ENCODE measurements at places on chromosomes 7 and 10. TPM values are rescaled to one million over a fixed set of nuclear protein-coding genes. Genes with fewer than 3 reads are reported as not detected.
A peak's percentile ranks its signal among the peaks of the same experiment; 100 is the strongest.

CDNF gene
- 1.1 TPM for total RNA-seq

DNA sequence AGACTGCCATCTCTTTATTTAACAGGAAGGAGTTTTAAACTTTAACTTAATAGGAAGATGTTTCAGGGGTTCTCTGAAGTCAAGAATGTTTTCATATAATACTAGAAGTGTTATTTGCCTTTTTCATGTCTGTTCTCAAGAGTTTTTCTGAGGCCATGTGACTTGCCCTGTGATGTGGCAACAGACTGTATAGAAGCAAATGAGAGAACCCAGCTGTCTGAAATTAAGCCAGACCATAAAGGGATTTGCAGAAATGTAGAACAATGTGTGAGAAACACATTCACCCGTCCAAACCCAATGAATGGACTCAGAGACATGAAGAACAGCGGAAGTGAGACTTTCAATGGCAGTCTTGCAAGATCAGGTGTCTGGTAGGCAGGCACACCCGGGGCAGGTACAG lies 23.8 kb downstream of the MAPK8 start:
- H3K4me3 ChIP-seq: no peak overlapping the region
- DNase-seq: no peak
- H3K4me1 ChIP-seq: peaks cover 8% of the 10 kb centered on the region
- peaks cover 39% of the 10 kb centered on the region for H3K36me3 ChIP-seq
- H3K27me3 ChIP-seq: no peaks in the 10 kb centered on the region
- H3K27ac ChIP-seq: no peak overlapping the region

TUBB8 gene
- total RNA-seq: 0.68 TPM

GARIN1A gene
- total RNA-seq: 1.9 TPM

DNA sequence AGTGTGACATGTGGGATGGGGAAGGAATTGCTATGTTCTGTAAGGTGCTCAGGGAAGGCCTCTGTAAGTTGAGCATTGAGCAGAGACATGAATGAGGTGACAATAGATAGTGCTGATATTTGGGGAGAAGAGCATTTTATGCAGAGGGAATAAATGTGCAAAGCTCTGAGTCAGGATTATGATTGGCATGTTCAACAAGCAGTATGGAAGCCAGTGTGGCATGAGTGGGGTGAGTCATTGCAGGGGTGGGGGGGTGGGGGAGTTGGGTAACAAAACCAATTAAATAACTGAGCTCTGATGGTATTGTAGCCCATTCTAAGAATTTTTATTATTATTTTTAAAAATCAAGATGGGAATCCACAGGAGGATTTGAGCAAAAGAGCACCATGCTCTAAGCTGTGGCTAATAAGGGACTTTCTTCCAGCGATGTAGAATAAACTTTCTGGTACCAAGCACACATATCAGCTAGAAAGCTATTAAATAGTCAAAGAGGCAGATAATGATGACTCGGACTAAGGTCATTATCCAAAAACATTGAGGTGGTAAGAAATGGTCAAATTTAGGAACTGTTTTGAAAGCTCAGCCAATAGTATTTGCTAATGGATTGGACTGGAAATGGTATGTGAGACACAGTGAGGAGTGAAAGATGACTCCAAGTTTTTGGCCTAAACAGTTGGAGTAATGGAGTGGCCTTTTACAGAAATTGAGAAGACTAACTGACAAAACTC lies 96.4 kb downstream of the PRKG1 start:
- H3K27me3 ChIP-seq: no peaks in the 10 kb centered on the region
- no peaks in the 10 kb centered on the region for H3K36me3 ChIP-seq
- H3K4me3 ChIP-seq: no peak overlapping the region
- no peak for DNase-seq
- no peak overlapping the region for H3K27ac ChIP-seq

- H3K4me1 ChIP-seq: no peaks in the 10 kb centered on the region
- no peaks in the 10 kb centered on the region for H3K36me3 ChIP-seq
- DNase-seq: no peak
- H3K27me3 ChIP-seq: peaks cover 10% of the 10 kb centered on the region
Observed at GRCh38 chr10:120431251-120431651, 25.8 kb upstream of the PLPP4 start.

GRCh38 chr10:114278140-114278883 lies 39.3 kb downstream of the VWA2 start:
- peak overlapping the region; percentile 94 for H3K27ac ChIP-seq
- no peak overlapping the region for H3K4me3 ChIP-seq
- peaks cover 2% of the 10 kb centered on the region for H3K27me3 ChIP-seq
- H3K4me1 ChIP-seq: no peaks in the 10 kb centered on the region

DNA sequence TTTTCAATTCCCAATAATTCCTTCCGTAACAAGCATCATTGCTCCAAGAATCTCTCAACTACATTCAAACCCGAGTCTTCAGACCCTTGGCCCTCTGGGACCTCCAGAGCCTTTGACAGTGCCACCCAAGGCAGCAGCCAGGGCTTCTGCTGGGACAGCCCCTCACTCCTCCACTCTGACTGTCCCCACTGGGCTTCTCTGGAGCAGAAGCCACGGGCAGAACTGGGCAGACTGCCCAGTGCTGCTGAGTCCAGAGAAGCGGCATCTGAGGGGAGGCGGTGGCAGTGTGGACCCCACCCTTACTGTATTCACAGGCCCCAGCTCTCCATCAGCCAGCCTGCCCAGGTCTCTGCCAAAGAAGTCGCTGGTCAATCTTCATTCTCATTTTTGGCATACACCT lies 8.8 kb downstream of the CYREN start:
- H3K27ac ChIP-seq: peak overlapping the region; percentile 29
- H3K4me1 ChIP-seq: peaks cover 22% of the 10 kb centered on the region
- H3K36me3 ChIP-seq: peaks cover 69% of the 10 kb centered on the region

- no peaks in the 10 kb centered on the region for H3K27me3 ChIP-seq
- peaks cover 7% of the 10 kb centered on the region for H3K4me1 ChIP-seq
- H3K27ac ChIP-seq: no peak overlapping the region
- H3K36me3 ChIP-seq: no peaks in the 10 kb centered on the region
- no peak overlapping the region for H3K4me3 ChIP-seq
Observed at GRCh38 chr10:71710519-71710918, 9.1 kb downstream of the C10orf105 start.

DNA sequence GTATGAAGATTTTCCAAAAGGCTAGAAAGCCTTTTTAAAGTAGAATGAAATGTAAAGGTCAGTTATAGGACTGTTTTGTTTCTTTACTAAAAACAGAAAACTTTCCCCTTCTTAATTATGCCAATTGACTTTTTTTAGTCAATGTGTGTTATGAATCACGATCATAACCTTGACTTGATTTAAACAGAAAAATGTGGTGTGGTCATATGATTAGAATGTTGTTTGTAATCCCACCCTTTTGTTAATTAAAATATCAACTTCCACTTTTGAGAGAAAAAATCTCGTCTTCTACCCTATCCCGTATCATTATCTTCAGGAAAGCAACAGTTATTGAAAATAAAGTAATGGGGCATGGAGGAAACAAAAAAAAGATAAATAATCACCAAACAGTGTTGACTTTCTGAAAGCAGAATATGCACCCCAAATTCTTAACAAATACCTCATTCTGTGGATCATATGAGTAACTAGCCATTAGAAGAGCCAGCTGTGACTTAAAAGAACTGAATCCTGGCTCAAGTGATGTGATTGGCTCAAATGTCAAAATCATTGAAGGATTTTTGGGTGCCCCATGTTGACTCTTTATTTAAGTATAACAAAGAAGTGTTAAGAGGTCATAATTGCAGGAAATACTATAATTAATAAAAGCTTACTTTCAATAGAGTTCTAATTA lies 32.3 kb upstream of the SLC16A12 start:
- no peak overlapping the region for H3K4me3 ChIP-seq
- no peak overlapping the region for H3K27ac ChIP-seq
- no peaks in the 10 kb centered on the region for H3K4me1 ChIP-seq
- H3K27me3 ChIP-seq: peaks cover 17% of the 10 kb centered on the region
- no peak for DNase-seq

KLHL7 gene
- total RNA-seq: 45.6 TPM

DNA sequence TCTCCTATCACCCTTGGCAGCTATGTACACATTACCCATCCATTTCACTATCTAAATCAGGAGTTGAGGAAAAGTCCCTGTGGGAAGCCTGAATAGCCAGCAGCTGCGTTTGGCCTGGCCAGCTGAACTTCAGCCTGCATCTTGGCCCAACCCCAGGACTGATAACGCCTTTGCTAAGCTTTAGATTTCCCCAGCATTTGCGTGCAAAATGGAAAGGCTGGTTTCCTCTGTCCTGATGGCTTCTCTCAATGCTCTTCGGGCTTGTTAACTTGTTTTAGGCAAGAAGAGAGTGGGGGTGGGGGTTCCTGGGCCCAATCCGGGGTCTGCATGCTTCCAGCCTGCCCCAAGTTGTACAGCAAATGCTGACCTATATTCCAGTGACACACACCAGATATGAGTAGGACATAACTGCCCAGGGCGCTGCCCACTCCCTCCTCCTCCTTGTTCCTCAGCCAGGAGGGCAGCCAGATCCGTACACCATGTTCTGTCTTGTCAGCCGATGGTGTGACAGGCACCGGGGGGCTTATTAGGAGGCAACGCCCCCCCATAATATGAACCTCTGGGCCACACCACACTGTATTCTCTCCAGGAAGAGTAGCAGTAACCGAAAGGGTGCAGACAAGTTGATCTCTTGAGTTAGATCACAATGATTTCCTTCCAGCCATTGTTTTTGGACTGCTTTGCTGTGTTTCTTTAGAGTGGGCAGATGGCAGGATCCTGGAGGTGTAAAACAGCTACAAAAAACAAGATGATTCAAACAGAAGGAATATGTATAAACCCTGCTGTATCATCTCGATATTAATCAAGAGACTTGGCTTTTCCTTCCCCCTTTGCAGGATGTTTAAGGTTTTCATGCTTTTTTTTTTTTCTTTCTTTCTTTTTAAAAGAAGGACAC lies 339.0 kb downstream of the RNLS start:
- H3K4me3 ChIP-seq: no peak overlapping the region
- H3K4me1 ChIP-seq: peaks cover 62% of the 10 kb centered on the region
- DNase-seq: no peak
- no peaks in the 10 kb centered on the region for H3K36me3 ChIP-seq
- H3K27ac ChIP-seq: no peak overlapping the region

DNA sequence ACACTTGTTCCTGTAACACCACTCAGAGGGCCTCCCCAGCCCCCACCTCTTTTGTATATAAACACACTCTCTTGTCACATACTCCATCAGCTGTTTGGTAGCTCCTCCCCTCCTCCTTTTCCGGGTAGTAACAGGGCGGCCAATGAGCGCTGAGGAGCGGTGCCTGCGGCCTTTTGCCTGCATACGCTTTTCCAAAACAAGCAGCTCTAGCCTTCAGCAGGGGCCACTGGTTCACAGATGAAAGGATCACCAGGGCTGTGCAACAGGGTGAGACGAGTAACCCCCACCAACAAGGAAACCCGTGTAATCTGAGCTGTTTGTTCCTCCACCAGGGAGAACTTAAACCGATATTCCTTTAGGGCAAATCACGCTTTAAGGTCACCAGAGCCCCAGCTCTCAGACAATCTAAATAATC lies 3.9 kb downstream of the UBE2H start:
- peak; percentile 70 for DNase-seq
- H3K4me1 ChIP-seq: peaks cover 14% of the 10 kb centered on the region
- H3K27ac ChIP-seq: no peak overlapping the region
- H3K27me3 ChIP-seq: no peaks in the 10 kb centered on the region

- no peak overlapping the region for H3K27ac ChIP-seq
- no peak for DNase-seq
- peaks cover 17% of the 10 kb centered on the region for H3K36me3 ChIP-seq
- no peaks in the 10 kb centered on the region for H3K4me1 ChIP-seq
- H3K4me3 ChIP-seq: no peak overlapping the region
- no peaks in the 10 kb centered on the region for H3K27me3 ChIP-seq
Observed at GRCh38 chr10:127048630-127049029, 143.4 kb downstream of the DOCK1 start.

- no peak overlapping the region for H3K27ac ChIP-seq
- DNase-seq: no peak
- peaks cover 22% of the 10 kb centered on the region for H3K4me1 ChIP-seq
- H3K36me3 ChIP-seq: no peaks in the 10 kb centered on the region
- no peak overlapping the region for H3K4me3 ChIP-seq
- peaks cover 38% of the 10 kb centered on the region for H3K27me3 ChIP-seq
Observed at GRCh38 chr7:151895631-151896031, 18.7 kb upstream of the PRKAG2 start.

PCLO gene
- total RNA-seq: 3.5 TPM

GRCh38 chr10:80207768-80208370 lies 2.5 kb upstream of the ANXA11 start:
- H3K27ac ChIP-seq: no peak overlapping the region
- peak overlapping the region; percentile 28 for H3K4me3 ChIP-seq
- H3K4me1 ChIP-seq: peaks cover 19% of the 10 kb centered on the region
- no peaks in the 10 kb centered on the region for H3K36me3 ChIP-seq

DNA sequence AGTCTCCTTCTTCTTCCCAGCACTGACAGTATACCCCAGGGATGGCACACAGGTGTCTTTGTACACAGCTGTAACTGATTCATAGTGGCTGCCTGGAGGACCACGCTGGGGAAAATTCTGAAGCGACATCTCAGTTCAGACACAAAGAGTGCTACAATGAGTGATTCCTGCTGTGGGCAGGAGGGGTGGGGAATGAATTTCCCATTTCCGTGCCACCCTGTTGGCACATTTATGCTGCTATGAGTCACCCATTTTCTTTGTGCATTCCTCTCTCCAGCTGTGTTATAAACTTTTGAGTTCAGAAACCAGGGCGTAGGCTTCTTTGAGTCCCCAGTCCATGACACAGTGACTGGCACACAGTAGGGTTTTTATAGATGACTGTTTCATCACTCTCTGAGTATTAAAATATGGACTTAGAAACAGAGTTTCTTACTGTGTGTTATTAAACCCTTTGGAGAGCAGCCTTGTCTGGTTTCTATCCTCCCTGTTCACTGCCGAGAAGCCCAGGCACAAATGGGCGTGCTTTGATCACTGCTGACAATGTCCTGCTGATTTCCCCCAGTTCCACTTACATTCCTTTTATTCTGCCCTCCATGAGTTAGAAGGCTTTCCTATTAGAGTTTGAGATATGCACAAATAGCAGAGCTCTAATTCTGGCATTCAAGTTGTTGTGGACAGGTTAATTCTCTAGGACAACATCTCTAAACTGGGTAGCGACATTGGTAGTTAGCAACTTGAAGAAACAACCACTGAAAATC lies 24.0 kb upstream of the NPS start:
- peaks cover 27% of the 10 kb centered on the region for H3K4me1 ChIP-seq
- no peaks in the 10 kb centered on the region for H3K36me3 ChIP-seq
- peaks cover 9% of the 10 kb centered on the region for H3K27me3 ChIP-seq
- DNase-seq: no peak
- no peak overlapping the region for H3K27ac ChIP-seq

GRCh38 chr7:101868191-101868950 lies 50.9 kb downstream of the CUX1 start:
- no peaks in the 10 kb centered on the region for H3K36me3 ChIP-seq
- H3K4me1 ChIP-seq: peaks cover 43% of the 10 kb centered on the region
- DNase-seq: no peak
- H3K4me3 ChIP-seq: no peak overlapping the region

GRCh38 chr7:17033245-17033644 lies 151.5 kb upstream of the AGR3 start:
- no peak overlapping the region for H3K4me3 ChIP-seq
- H3K4me1 ChIP-seq: no peaks in the 10 kb centered on the region
- no peak for DNase-seq
- H3K36me3 ChIP-seq: no peaks in the 10 kb centered on the region
- H3K27me3 ChIP-seq: no peaks in the 10 kb centered on the region
- H3K27ac ChIP-seq: no peak overlapping the region

IFIT1B gene
- total RNA-seq: not detected
